ENCODE measurements at places on chromosomes 2 and 18.
A peak's percentile ranks its signal among the peaks of the same experiment; 100 is the strongest.

- DNase-seq: no peak
Measured at GRCh38 chr2:103823847-103824246, 1030.1 kb upstream of the POU3F3 start.

DNA sequence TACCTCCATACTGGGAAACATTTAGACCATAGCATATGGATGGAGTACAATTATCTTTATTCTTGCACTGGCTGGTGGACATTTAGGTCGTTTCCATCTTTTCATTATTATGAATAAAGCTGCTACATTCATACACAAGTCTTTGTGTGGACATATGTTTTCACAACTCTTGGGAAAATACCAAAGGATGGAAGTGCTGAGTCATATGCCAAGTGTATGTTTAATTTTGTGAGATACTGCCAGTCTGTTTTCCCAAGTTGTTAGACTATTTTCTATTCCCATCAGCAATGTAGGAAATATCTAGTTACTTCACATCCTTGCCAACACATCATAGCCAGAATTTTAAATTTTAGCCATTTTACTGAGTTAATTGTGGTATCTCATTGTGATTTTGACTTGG lies 91.5 kb downstream of the GALNT13 start:
- DNase-seq: no peak

- DNase-seq: no peak
Measured at GRCh38 chr18:35953688-35954087, 18.8 kb upstream of the RMP24 start.

- DNase-seq: no peak
Measured at GRCh38 chr2:100067784-100068183, 74.6 kb downstream of the AFF3 start.

GRCh38 chr18:55510809-55511208 lies 77.2 kb downstream of the TCF4 start:
- DNase-seq: no peak

DNA sequence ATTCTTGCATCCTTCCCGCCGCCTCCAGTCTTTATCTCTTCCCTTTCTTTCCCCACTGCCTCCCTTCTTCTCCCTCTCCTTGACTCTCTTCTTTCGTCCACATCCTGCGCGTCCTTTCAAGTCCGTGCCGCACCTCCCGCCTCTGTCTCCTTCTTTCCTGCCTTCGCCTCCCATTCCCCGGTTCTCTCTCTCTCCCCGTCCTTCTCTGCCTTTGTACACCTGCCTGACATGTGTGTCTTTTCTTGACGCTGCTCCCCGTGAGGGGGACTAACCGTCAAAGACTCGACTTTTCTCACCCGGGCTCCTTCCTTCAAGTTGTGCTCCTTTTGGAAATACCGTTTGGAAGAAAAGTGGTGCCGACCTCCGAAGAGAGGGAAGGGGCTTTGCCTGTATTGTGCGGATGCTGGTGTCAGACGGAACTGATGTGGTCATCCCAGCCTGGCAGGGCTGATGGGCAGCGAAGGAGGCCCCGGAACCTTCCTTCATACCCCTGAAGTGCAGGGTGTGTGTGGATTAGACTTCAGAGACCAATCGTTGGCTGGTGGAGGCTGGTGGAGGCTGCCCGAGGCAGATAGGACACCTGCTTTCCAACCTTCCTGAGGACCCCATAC lies 879 bp downstream of the TMEM178A start:
- DNase-seq: peak; percentile 20

DNA sequence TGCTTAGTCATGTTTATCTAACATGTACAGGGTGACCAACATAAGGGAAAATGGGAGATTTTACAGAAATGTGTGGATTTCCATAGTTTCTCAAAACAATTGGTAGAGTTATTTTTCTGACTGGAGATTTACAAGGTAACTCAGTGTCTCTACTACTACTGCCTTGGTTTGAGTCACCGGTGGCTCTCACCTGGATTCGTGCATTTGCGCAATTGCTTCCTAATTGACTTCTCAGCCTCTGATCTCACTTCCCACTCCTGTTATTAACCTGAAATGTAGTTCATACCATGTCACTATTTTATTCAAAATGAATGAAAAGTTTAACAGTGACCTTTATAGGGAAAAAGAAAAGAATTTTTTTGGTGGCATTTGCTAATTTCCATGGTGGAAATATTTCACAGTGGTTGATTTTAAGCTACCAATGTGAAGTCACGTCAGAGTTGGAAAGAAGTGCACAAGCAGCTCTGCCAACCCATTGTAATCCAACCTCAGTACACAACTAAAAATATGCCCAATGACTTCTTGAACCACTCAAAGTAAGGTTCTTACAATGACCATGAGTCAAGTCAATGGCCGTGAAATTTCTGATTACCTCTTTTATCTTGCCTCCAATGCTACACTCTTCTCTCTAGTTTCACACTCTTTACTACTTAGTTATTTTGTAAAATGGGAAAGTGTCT lies 94.0 kb downstream of the NYAP2 start:
- DNase-seq: no peak

DNA sequence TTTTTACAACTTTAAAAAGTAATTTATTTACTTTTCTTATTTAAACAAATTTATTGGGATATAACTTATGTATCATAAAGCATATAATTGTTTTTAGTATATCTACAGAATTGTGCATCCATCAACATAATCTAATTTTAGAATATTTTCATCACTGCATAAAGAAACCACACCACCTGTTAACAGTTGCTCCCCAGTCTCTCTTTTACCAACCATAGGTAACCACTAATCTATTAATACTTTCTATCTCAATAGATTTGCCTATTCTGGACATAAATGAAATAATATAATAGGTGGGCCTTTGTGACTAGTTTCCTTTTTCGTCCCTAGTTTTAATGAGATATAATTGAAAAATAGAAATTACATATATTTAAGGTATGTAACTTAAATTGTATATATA lies 90.6 kb downstream of the ADAM23 start:
- DNase-seq: no peak

DNA sequence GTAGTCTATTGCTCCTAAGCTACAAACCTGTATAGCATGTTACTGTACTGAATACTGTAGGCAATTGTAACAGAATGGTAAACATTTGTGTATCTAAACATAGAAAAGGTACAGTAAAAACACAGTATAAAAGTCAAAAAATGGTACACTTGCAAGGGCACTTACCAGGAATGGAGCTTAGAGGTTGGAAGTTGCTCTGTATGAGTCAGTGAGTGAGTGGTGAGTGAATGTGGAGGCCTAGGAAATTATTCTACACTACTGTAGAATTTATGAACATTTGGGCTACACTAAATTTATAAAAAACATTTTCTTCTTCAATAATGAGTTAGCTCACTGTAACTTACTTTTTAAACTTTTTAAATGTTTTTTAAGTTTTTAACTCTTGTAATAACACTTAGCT lies 19.0 kb downstream of the NABP1 start:
- no peak for DNase-seq

DNA sequence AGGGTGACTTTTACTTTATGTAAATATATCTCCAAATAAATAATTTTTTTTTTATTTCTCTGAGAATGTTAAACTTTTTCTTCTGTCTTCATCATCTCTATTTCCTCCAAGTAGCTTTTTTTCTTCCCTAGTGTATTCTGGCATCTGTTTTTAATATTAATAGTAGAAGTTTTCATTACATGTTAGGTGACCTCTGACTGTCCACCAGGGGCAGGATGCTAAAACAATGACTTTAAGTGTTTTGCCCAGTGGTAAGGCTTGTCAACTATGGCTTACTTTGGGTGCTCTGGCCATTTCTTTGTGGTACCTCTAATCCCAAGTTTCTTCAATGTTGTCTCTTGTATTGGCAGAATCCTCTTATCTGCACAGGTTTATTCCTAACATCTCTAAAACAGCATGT lies 127.1 kb downstream of the SRBD1 start:
- DNase-seq: no peak

- DNase-seq: no peak
Measured at GRCh38 chr2:9163306-9164111, 43.1 kb upstream of the ASAP2 start.

GRCh38 chr2:1777781-1778180 lies 33.5 kb upstream of the PXDN start:
- DNase-seq: no peak

- no peak for DNase-seq
Measured at GRCh38 chr2:224098481-224099230, 59.6 kb upstream of the SERPINE2 start.

DNA sequence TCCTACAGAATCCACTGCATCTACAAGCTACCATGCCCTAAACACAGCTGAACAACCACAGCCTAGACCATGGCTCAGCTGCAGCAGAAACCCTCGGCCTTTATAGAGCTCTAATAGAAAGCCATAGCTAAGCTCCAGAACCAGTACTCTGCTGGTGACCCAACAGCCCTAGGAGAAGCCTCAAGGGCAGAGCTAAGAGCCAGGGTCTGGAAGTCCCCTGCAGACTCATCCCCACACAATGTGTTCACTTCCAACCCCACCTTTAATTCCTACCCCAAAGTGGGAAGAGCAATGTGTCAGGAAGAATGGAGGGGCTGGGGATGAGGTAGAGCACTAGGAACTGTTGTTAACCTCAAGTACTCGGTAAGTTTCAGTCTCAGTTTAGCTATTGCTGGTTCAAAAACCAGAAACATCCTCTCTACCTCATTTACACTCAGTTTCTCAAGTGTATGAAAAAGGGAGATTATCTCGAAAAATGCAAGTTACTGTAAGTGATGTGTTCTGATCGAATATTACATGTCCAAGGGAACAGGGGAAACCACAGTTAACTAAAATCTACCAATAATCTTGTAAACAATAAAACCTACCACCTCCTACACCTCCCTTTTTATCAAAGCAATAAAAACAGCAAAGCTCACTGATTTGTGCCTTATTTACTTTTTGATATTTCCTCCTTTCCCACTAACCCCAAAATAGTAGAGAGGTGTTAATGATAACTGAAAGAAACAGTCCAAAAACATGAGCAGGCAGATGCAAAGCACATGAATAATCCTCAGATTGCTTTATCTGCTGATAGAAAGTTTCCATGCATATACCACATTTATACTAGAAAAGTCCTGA lies 36.2 kb downstream of the THADA start:
- peak; percentile 57 for DNase-seq

DNA sequence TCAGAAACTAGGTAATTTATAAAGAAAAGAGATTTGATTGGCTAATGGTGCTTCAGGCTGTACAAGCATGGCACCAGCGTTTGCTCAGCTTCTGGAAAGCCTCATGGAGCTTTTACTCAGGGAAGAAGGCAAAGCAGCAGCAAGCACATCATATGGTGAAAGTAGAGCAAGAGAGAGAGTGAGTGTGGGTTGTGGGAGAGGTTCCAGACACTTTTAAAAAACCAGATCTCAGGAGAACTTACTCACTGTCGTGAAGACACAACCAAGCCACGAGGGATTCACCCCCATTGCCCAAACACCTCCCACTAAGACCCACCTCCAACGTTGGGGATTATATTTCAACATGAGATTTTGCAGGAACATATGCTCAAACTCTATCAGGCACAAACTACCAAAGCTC lies 554.6 kb upstream of the TNP1 start:
- DNase-seq: no peak

DNA sequence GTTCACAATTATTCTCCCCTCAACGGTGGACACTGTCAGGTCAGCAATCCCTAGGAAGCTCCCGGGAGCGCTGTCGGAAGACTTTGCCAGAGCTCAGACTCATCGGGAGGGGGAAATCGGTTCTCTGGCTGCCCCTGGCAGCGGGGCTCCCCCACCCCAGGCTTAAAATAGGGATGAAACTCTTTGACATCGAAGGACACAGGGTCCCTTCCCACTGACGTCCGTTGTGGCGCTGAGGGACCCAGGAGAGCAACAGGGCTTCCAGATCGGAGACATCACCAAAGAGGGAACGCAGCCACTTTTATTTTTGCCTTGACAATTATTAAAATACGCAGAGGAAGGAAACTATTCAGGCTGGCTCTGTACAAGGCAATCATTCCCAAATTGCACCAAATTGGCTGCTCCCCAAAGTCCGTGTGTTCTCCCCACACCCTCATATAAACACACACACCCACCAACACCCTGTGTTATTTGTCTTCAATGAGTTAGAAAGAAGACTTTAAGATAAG lies 249.0 kb downstream of the CDH20 start:
- DNase-seq: no peak

DNA sequence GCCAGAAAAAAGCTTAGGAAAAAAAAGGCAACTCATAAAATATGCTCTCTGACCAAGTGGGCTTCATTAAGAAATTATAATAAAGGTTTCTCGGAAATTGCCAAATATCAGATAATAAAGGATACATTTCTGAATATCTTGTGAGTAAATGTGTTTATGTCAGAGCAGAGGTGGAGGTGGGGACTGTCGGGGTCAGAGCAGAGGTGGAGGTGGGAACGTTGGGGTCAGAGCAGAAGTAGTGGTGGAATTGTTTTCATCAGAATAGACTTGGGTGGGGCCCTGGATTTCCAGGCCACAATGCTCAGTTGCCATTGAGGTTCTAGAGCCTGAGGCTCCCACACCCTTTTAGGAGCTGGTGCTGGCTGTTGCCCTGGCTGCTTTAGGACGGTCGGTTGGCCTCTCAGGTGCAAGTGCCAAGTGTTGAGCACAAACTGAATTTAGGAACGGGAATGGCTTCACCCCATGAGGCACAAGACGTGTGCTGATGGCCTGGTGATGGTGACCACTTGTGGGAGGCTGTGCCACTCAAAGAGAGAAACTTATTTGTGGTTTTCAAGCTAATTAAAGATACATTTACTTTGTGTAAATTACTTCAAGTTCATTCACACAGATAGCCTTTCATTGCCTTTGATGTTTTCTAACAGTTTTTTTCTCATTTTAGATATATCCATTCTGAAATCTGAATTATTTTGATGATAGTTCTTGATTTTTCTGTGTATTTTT lies 131.5 kb downstream of the ATP9B start:
- no peak for DNase-seq

DNA sequence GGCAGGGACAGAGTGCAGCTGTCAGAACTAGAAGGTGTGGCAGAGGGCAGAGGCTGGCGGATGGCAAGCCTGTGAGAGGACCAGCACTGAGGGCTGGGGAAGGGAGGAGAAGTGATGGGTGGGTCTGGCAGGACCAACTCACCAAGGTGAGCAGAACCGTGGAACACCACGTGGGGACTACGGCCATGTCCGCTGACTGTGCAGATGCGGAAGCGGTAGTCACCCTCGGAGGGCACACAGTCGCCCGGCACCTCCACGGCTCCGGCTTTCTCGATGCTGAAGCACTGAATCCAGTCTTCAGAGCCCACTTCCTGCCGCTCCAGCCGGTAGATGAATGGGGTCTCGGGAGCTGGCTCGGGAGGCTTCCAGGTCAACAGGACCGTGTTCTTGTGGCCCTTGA lies 4.2 kb downstream of the OBSL1 start:
- no peak for DNase-seq

DNA sequence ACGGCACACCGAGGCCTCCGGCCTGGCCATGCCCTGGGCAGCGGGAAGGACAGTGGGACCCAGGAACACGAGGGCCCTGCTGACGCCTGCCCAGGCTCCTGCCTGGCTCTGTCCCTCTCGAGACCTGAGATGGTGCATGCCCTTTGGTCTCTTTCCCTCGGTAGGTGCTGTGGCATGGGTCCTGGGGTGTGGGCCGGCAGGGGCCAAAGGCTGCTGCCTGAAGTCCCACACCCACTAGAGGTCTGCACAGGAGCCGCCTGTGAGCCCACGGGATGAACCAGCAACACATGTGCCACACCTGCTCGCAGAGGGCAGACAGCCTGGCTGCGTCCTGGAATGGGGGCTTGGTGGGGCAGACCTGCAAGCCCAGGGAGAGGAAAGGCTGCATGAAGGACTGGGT lies 73.3 kb downstream of the NDUFA10 start:
- no peak for DNase-seq

Data from activated T-cell treated with anti-CD3 and anti-CD28 coated beads, Interleukin-2, amount 50 U/mL, for 48 hours (primary cell).